ENCODE measurements at places on chromosomes 6 and 20. TPM values are rescaled to one million over a fixed set of nuclear protein-coding genes. Genes with fewer than 3 reads are reported as not detected.
A peak's percentile ranks its signal among the peaks of the same experiment; 100 is the strongest.

DNA sequence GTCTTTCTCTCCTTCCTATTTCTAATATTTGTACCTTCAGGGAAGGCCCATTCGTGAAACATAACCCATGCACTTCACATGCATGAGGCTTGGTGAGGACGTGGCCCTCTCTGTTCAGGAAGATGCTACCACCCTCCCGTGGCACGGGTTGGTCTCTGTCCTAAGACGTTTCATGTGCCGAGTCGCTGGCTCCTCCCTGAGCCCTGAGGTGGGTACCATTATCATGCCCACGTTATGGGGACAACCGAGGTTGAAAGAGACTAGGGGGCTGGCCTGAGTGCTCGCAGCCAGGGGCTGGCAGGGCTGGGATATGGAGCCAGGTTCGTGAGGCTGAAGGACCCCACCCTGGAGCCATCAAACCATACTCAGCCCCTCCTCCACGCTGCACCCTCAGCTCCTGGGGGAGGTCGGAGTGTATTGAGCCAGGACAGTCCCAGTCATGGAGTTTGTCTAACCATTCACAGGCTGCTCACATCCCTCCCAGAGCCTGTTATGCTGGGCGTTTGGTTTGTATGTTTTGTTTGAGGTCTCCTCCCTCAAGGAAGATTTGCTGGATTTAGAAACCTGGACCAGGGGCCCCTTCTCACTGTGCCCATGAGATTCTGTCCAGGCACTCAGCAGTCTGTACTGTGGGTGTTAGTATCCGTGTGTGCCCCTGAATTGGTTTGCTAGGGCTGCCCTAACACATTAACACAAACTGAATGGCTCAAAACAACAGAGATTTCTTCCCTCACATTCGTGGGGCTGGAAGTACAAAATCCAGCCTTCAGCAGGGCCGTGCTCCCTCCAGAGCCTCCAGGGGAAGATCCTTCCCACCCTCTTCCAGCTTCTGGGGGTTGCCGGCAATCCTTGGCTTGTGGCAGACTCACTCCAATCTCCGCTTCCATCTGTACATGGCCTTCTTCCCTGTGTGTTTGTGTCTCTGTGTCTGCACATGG, 88.3 kb downstream of the ANKRD60 start:
- no peak overlapping the region for H3K27ac ChIP-seq
- DNase-seq = no peak
- H3K27me3 ChIP-seq = peaks cover 37% of the 10 kb centered on the region
- no peaks in the 10 kb centered on the region for H3K36me3 ChIP-seq

The CD40 gene
- total RNA-seq = 4.3 TPM

DNA sequence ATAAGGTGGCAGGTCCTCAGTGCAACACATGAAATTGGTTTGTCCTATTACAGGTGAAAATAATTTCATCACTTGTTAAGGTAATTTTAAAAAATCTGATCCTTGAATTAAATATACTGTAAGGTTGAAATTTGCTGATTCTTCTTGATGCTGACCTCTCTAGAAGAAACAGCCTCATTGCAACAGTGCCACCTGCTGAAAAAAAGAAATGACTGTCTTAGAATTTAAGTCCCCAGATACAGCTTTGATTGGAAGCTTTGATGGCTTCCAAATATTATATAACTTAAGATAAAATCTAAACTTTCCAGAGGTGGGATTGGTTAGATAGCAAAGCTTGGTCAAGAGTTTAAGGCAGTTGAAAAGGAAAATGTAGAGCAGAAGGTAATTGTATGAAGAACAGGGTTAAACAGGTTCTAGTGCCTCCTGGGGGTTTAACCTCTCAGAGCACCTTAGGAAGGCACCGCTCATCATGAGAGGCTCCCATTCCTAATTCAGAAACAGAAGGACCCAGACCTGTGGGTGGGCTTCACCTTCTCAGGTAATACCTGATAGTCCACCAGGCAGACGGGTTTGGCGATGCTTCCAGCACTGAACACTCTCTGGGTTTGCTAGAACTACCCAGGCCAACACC, 401.0 kb downstream of the PAX1 start:
- no peaks in the 10 kb centered on the region for H3K36me3 ChIP-seq
- H3K27ac ChIP-seq = no peak overlapping the region
- peaks cover 32% of the 10 kb centered on the region for H3K27me3 ChIP-seq

- H3K36me3 ChIP-seq = peaks cover 49% of the 10 kb centered on the region
- peaks cover 22% of the 10 kb centered on the region for H3K4me1 ChIP-seq
- H3K27ac ChIP-seq = peak within 1 kb of the TSS; percentile 98
- no peak for DNase-seq
- H3K27me3 ChIP-seq = no peaks in the 10 kb centered on the region
- H3K4me3 ChIP-seq = peak within 1 kb of the TSS; percentile 100
Observed at GRCh38 chr6:31728767-31729514, at the start of gene DDAH2. TSS of gene DDAH2 (minus strand) at chr6:31729299. CDS start at chr6:31729161, 138 bp downstream.

GRCh38 chr6:115901896-115902295, 158.8 kb downstream of the FRK start:
- no peak overlapping the region for H3K4me3 ChIP-seq
- H3K27me3 ChIP-seq = peaks cover 2% of the 10 kb centered on the region
- no peaks in the 10 kb centered on the region for H3K36me3 ChIP-seq
- DNase-seq = no peak
- H3K27ac ChIP-seq = no peak overlapping the region

DNA sequence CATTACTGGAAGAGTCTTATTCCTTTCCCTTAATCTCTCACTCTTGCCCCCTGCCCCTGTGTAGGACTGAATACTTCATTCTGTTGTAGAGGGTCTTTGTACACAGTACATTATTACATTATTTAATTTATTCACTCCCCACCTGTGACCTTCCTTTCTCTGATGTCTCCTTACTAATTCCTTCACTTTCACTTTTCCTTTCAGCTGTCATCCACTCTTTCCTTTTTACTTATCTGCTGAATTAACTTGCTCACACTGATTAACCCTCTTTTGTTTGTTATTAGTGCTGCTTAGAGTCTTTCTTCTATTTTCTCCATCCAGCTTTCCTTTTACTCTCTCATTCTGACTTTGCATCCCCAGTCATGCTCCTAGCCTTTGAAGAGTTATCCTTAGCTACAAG, 6.5 kb upstream of the PGBD1 start:
- H3K27me3 ChIP-seq = no peaks in the 10 kb centered on the region
- H3K27ac ChIP-seq = no peak overlapping the region
- DNase-seq = no peak
- H3K4me3 ChIP-seq = no peak overlapping the region

DNA sequence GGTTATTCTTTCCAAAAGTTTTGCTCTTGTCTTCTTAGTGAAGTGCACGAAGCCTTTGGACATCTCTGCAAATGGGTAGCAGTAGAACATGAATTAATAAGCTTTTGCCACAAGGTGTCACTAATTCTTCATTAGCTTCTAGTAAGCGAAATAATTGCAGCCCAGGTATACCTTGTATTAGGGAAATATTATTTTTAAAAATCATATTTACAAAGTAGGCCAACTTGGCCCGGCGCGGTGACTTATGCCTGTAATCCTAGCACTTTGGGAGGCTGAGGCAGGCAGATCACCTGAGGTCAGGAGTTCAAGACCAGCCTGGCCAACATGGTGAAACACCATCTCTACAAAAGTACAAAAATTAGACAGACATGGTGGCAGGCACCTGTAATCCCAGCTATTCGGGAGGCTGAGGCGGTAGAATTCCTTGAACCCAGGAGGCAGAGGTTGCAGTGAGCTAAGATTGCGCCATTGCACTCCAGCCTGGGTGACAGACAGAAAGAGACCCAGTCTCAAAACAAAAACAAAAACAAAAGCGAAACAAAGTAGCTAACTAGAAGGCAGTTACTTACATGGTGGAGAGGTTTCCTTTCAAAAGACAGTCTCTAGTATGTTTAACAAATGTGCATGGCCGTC, 8.8 kb upstream of the RSPH3 start:
- no peaks in the 10 kb centered on the region for H3K36me3 ChIP-seq
- H3K27ac ChIP-seq = no peak overlapping the region
- peaks cover 4% of the 10 kb centered on the region for H3K4me1 ChIP-seq

GRCh38 chr6:39684790-39685488, 40.3 kb downstream of the KIF6 start:
- H3K36me3 ChIP-seq = no peaks in the 10 kb centered on the region
- H3K27me3 ChIP-seq = peaks cover 1% of the 10 kb centered on the region

Data from mesothelial cell of epicardium (in vitro differentiated cells).